ENCODE measurements at places on chromosomes 16 and 17. TPM values are rescaled to one million over a fixed set of nuclear protein-coding genes. Genes with fewer than 3 reads are reported as not detected.
A peak's percentile ranks its signal among the peaks of the same experiment; 100 is the strongest.

- no peak for DNase-seq
Observed at GRCh38 chr16:57944970-57945739, 25.8 kb downstream of the CNGB1 start.

GRCh38 chr17:82297280-82297713 lies 20.1 kb downstream of the CD7 start:
- DNase-seq: no peak

DNA sequence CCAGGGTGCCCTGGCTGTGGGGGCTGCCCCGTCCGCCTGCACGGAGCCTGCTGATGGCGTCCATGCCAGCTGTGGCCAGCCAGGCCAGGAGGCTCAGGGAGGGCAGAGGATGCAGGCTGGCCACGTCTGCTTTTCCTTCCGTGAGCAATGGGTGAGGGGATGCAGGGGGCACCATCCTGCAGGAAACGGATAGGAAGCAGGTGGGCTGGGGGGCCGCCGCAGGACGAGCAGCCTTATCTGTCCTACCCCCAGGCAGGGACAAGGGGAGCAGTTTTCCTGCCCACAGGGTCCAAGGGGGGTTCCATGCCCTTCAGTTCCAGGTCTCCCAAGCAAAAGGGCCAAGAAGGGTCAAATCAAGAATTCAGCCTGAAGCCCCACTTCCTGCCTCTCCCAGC lies 6.8 kb downstream of the DUS1L start:
- no peak for DNase-seq

- DNase-seq: no peak
Observed at GRCh38 chr17:57696050-57696449, 49.0 kb downstream of the CCDC182 start.

The SLC52A1 gene
- not detected for total RNA-seq

DNA sequence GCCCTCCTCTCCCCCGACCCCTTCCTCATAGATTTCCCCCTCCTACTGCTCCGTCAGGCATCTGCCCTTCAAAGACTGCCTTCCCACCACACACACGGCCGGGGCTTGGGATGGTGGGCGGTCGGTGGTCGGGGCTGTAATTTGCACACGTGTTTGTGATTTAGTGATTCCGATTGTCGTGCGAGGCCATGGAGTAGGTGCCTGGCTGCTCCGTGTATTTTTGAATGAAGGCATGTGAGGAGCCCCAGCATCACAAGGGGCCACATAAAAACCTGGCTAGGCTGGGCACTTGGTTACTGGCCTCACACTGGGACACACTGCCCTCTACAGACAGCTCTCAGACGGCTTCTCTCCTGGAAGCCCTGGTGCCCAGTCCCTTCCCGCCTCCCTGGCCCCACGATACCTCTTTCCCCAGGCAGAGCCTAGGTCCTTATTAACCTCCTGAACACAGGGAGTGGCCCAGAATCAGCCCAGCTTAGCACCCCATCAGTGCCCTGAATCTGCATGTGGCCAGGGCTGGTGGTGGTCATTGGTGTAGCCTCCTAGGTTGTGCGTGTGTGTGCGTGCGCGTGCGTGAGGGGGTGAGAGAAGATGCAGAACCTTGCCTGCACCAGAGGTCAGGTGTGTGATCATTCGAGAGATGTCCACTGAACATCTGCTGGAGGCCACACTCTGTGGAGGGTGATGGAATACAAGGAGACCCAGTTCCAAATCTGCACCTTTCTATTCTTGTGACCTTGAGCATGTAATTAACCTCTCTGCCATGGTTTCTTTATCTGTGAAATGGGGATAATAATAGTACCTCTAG lies 1.3 kb upstream of the SOCS1 start:
- DNase-seq: peak; percentile 67

The TBX4 gene
- total RNA-seq: not detected

GRCh38 chr17:79007504-79008381 lies 1.8 kb downstream of the CANT1 start:
- DNase-seq: no peak

DNA sequence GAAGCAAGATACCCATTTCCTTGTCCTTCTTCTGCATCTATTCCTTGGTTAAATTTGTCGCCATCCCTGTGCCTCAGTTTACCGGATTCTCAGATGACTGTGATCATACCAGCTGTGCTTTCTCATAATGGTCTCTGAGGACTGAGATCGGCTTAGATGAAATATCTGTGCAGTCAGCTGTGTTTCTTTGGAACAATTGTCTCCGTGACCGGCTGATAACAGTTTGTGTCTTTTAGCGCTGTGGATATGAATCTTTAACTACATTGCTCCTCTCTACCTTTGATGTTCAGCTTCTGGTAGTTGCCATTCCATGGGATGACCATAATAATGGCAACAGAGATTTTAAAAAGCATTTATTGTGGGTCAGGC lies 473 bp downstream of the FTO start:
- no peak for DNase-seq

The VMO1 gene
- 1.2 TPM for total RNA-seq

DNA sequence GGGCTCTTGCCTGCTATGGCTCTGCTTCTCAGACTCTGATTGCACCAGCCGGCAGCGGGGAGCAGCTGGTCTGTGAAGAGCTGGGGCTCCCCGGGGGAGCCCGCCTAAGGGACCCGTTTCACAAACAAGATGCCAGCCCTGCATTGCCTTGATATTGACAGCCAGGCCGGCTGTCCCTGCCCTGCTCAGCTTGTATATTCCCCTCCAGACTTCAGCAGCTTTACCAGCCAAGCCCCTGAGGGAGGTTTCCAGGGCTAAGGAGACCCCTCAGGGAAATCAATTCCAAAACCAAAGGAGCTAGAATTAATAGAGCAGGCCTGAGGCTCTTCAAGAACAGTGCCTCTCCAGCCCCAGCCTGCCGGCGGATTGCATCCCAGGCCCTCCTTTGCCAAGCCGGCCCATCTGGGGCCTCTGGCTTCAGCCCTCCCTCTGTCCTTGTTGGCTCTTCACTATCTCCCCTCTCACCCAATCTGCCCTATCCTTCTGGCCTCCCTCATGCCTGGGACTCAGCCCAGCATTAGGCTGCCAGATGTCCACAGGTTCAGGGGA lies 5.7 kb downstream of the CALB2 start:
- no peak for DNase-seq

GRCh38 chr17:15260376-15261257 lies 4.5 kb downstream of the PMP22 start:
- DNase-seq: peak; percentile 88

DNA sequence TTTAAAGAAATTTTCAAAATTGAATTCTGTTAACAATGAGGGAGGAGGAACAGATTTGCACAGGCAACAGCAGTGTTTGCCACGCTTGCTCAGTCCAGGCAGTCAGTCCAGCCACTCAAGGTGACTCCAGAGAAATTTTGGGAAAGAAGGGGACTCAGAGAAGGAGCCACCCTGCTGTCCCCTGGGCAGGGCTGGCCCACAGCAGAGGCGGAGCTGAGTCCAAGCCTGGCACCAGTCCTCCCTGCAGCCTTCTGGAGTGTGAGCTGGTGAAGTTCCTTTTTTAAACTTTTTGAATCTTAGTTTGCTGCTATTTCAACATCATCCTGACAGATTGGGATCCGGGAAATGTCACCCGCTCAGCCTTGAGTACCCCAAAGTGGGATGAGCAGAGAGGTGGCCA lies 14.5 kb upstream of the SLC47A2 start:
- DNase-seq: no peak

The TPPP3 gene
- 2.0 TPM for total RNA-seq

DNA sequence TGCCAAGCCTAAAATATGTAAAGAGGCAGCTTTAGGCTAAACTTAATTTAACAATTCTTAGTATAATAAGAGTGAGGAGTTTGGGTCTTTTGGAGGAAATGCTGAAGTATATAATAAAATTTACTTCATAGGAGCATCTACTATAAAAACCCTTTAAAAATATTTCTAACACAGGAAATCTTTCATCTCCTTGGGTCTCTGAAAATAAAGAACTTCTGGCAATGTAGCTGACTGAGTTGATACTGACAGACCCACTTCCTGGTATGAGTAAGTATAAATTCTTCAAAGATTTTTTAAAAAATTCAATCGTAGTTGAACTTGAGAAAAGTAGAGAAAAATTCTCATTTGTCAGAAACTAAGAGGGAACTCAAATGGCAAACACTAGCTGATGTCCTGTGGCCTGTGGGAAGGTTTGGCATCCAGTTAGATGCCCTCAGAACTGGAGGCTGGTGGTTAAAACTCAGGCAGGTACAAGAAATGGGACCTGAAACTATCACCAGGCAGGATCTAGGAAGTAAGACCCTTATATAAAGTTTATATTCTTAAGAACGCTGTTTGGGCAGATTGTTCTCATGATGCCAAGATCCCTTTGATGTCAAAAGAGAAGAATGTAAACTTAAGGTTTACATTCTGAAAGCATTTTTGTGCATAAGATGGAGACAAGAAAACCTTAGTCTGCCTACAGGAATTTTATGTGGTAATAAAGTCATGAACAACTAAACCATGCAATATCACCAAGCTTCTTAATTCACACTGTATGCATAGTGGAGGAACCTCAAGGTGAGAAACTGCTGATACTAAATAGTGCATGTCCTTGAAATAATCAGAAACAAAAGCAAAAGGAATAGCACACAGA lies 6.2 kb downstream of the KRTAP4-6 start:
- no peak for DNase-seq

DNA sequence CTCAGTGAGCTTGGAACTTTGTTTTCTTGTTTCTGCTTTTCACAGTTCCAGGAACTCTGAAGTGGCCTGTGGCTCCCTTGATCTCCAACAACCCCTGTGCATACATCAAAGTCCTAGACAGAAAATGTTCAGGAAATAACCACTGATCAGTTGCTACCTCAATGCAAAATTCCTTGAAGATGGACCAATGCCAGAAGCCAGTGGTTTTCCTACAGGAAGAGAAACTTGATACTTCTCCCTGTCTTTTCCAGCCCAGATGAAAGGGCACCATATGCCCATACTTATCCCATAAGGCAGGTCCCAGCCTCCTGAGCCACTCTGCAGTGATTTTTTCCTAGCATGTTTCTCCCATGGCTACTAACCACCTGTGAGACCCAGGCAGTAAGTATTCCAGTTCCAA lies 12.3 kb upstream of the CDRT4 start:
- DNase-seq: no peak

- no peak for DNase-seq
Observed at GRCh38 chr16:10966129-10966528, 21.8 kb downstream of the CLEC16A start.

The MFSD6L gene
- total RNA-seq: not detected

DNA sequence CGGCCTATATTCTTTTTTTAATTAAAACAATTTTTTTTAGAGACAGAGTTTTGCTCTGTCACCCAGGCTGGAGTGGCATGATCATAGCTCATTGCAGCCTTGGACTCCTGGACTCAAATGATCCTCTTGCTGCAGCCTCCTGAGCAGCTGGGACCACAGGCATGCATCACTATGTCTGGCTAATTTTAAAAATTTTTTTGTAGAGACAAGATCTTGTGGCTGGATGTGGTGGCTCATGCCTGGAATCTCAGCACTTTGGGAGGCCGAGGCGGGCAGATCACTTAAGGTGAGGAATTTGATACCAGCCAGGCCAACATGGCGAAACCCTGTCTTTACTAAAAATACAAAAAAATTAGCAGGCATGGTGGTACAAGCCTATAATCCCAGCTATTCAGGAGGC lies 54.8 kb upstream of the MSI2 start:
- DNase-seq: no peak

- no peak for DNase-seq
Observed at GRCh38 chr16:16075488-16076422, 126.3 kb downstream of the ABCC1 start.

The FASN gene
- 92.1 TPM for total RNA-seq

- DNase-seq: no peak
Observed at GRCh38 chr16:12410837-12411490, 392.7 kb downstream of the CPPED1 start.

- DNase-seq: peak; percentile 68
Observed at GRCh38 chr16:69105501-69106361, at the start of gene HAS3. Gene HAS3, plus strand, starts transcription at chr16:69105653. Its CDS starts 3,743 bp downstream, at chr16:69109396.

GRCh38 chr17:27535178-27535928 lies 79.1 kb downstream of the KSR1 start:
- DNase-seq: no peak

- DNase-seq: no peak
Observed at GRCh38 chr17:76188213-76189016, 47.4 kb upstream of the FOXJ1 start.

DNA sequence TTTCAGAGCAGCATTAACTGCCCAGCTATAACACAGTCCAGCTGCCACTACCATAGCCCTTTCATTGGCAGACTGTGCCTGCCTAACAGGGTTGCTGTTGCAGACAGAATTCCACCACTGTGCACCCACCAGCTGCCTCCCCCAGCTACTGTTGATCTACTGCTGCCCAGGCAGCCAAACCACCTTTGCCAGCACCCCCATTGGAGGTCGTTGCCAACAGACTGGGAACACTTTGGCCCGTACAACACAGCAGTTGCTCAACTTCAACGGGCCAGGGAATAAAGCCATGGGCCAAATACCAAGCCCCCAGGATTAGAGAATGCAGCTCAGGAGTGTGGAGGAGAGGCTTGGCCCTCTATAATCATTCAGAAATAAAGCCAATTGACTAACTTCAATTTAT lies 473.6 kb downstream of the CDH11 start:
- DNase-seq: no peak

The MSI2 gene
- total RNA-seq: 31.0 TPM

DNA sequence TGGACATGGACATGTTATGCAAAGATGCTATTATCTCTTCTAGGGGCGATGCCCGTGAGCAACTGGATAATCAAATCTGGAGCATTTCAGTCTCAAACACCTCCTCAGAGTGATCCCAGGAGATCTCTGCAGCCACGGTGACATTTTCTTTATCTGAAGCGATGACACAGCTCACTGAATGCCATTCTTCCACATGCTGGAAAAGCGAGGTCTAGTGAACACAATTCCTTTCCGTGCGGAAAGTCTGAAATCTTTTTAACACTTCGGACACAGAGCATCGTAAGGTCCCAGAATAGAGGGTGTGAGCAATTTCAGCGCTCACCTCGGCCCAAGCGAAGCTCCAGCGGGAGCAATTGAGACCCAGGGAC lies 531 bp upstream of the HASPIN start:
- DNase-seq: peak; percentile 24

DNA sequence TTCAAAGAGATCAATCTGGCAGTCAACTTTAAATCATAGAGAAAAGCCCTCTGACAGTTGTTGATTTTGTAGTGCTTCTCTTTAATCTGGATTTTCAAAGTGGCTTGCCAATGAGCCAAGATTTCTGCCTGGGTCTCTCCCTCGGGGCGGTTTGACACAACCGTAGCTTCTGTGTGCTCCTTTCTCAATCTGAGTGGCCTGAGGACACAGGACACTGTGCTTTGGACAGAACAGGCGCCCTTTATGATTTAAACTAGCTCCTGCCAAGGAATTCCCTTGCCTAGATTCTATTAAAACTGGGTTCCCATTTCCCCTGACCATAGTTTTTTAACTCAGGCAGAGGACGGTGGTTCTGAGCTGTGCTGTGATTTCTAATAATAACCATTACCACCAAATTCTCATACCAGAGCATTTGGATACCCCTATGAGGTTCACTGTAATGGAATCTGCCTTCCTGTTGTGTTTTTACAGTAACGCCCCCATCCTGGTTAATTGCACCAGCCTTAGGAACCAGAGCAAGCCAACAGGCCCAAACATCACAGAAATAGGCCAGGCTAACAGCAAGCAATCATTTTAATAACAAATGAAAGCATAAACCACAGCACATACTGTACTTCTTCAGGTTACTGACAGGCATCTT lies 4.0 kb downstream of the ZFHX3 start:
- DNase-seq: no peak

- no peak for DNase-seq
Observed at GRCh38 chr17:27596096-27596495, 34.9 kb upstream of the LGALS9 start.

The SOX8 gene
- 22.8 TPM for total RNA-seq
